Stimulated activated CD4-positive, alpha-beta T cell treated with anti-CD3 and anti-CD28 coated beads, Interleukin-15, amount 100 ng/mL, for 1 hour (primary cell): ENCODE measurements at places on chromosomes 3 and 15.
A peak's percentile ranks its signal among the peaks of the same experiment; 100 is the strongest.

GRCh38 chr15:35622641-35623340 is 76.8 kb upstream of the DPH6 start:
- DNase-seq, result no peak

DNA sequence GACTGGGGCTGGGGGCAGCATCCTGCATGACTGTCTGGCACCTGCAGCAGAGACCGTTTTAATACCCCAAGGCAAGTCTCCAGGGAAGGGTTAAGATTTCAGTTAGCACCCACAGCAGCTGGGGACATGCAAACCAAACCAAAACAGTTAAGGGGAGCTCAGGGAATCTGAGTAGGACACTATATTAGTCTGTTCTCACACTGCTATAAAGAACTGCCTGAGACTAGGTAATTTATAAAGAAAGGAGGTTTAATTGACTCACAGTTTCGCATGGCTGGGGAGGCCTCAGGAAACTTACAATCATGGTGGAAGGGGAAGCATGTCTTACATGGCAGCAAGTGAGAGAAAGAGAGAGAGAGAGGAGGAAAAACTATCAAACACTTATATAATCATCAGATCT is 25.3 kb downstream of the GALNT15 start:
- no peak for DNase-seq

DNA sequence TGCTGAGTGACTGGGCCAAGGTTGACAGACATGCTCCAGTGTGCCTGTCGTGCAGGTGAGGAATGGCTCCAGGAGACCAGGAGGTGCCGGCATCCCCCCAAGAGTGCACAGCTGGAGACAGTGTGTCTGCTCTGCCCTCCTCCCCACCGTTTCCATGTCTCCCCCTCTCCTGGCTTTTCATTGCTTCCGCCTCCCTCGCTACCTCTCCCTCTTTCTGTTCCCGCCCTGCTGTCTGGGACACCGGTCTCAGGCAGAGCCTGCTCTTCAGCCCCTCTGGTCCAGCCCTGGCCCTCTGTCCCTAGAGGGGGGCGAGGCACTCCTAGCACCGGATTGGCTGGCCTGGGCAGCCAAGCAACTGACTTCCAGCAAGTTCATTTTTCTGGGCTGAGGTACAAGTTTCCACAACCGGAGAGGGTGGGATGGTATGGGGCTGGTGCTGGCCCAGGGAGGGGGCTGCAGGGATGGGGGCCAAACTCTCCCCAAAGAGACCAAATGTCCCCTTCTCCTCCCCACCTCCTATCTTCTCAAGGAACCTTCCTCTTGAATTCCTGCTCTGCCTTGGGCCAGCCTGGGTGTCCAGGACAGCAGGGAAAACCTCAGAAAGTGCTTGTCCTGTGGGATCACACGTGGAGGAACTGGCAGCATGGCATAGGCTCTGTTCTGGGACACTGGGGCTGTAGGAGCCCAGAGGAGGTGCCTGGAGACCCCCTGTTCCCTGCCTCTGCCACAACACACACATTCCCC is 32.6 kb downstream of the PRKCD start:
- no peak for DNase-seq

GRCh38 chr15:48060396-48060795 is 60.4 kb upstream of the SLC24A5 start:
- no peak for DNase-seq

DNA sequence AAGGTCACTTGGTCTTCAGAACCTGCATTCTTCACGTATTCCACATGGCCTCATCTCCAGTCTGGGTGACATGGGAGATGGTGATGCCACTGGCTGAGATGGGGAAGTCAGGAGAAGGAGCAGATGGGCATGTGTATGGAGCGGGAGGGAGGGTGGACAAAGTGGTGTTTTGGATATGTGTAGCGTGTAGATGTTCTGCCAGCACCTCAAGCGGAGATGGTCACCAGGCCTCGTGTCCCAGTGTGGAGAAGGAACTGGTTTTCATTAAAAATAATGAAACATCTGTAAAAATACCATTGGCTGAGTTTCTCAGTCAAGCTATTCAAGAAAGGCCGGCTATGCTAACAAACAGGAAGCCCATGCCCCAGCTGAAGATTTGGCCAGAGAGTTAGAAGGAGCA is 26.2 kb downstream of the LARP6 start:
- DNase-seq, result no peak

- DNase-seq, result no peak
These were observed 124.8 kb upstream of the NR2E3 start for GRCh38 chr15:71685420-71685993.

DNA sequence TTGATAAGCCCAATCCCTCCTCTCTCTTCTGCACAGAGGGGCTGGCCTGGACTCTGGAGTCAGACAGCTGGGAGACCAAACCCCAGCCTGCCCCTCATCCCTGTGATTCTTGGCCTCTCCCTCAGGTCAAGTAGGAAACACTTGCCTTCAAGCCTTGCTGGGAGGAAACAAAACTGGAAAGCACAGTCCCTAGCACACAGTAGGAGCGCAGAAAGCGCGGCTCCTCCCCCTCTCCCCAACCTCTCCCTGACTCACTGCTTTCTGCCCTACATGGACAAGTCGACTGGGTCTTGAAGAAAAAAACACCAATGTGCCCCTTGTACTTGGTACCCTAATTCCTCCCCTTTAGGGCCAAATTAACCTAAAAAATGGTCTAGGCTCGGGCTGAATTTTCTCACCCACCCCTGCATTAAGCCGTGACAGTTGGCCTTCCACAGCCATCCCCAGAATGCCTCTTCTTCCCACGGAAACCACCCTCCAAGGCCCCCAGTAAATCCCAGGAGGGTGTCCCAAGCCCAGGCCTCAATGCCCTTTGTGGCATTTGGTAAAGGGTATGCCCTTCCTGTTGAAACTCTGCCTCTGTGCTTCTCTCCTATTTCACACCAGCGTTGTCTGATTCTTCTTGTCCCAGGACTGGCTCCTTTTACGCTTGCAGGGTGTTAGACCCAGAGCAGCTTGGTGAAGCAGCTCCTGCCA is 11.3 kb upstream of the RAF1 start:
- no peak for DNase-seq

- no peak for DNase-seq
These were observed 1.8 kb upstream of the IGF1R start for GRCh38 chr15:98646546-98647025.

GRCh38 chr15:80405554-80405850 is 1.3 kb downstream of the ARNT2 start:
- no peak for DNase-seq

- DNase-seq, result no peak
These were observed 3.3 kb downstream of the SCAMP2 start for GRCh38 chr15:74869726-74870407.

DNA sequence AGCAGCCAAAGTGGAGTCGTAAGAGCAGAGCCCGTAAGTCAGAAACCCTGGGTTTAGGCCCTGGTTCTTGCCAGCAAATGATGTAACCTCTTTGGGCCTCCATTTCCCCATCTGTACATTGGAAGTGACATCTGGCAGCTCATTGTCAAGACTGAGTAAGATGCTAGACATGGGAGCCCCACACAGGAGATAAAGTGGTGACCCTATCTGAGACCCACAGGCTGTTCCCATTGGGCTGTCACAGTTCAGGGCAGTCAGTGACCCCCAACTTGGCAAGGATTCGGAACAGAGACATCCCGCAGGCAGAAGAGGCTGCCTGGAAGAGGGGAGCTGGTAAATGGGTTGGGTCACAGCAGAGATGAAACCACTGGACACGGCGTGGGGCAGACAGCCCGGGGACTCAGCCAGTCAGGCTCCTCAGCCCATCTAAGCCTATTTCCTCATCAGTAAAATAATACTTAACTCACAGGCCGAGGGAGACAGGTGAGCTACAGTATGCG is 1.8 kb downstream of the CLN6 start:
- no peak for DNase-seq

- DNase-seq, result no peak
These were observed 158.1 kb downstream of the GABRB3 start for GRCh38 chr15:26614734-26615133.

DNA sequence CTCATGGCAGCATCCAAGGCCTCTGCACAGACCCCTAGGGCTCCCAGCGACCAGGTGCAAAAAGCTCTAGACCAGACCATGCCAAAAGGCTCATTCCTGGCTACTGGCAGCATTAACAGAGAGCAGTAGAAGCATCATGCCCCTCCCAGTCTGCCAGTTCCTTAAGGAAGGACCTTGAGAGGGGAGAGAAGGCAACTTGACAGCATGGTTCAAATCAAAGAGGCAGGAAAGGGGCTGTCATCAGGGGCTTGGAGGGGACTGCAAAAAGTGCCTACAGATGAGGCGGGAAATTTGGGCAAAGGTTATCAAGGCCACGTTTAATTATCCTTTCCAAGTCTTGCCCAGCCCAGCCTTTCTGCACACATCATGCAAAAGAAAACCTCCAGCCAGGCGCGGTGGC is 64.7 kb downstream of the SSUH2 start:
- DNase-seq, result no peak

DNA sequence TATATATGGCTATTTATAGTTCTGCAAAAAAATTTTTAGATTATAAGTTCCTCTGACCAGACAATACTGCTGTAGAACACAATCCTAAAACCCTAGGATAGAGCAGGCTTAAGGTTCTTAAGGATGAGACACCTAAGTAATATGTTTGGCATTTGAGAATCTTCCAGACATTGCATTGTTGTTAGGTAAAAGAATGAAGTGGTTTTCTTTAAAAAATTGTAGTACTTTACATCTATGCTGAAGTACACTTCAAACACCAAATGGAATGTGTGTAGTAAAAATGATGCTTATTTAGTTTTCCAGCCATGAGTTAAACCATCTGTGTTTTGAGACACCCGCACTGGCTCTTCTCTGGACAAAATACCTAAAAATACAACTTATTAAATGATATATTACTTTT is 857.7 kb downstream of the OTOL1 start:
- no peak for DNase-seq

- no peak for DNase-seq
These were observed 31.6 kb downstream of the PRKCD start for GRCh38 chr3:53192608-53193007.

GRCh38 chr15:90004671-90005070 is 3.5 kb downstream of the ZNF710 start:
- DNase-seq, result no peak

DNA sequence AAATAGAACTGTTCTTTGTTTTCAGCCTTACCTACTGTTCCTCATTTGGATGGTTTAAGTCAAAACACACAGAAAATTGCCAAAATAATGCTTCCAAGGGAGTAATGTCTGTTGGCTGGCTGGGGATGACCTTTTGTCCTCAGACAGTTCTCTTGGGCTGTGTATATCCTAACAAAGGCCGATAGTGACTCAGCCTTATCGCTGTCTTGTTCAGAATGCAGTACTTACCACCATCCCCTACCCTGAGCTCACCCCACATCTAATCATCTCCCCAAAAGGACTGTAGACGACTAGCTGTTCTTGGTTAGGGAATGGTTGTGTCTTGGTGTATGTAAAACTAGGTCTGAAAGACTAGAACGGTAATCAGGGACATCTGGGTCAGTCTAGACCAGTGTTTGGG is 35.0 kb downstream of the RAB11A start:
- no peak for DNase-seq

- DNase-seq, result no peak
These were observed 61.4 kb upstream of the CD47 start for GRCh38 chr3:108152274-108152673.

DNA sequence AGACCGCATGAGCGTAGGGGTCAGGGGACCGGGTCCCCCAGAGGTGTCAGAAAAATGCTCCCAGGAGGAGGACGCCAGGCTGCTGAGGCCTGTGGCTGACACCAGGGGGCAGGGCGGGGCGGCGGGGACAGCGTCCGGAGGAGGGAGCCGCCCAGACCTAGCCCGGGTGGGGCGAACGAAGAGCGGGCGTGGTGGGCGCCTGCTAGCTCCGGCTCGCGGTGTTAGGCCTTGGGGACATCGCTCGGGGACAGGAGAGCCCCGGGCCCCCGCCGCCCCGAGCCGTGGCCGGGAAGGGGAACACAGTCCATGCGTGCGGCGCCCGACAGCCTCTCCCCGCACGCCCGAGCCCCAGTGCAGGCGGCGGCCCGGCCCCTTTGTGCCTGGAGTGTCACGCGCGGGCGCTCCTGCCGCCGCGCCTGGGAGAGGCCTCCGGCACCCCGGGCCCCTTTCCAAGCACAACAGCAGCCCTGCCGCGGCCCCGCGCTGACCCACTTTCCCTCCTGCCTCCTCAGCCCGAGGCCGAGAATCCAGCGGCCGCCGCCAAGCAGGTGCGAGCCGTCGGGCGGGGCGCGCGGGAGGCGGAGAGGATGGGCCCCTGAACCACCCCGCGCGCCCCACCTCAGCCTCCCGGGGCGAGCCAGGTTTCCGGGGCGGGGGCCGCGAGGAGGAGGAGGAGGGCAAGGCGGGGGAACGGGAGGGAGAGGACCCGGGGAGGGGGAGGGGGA is 111.0 kb upstream of the KLF13 start:
- DNase-seq, result peak; percentile 81

GRCh38 chr3:36372534-36372935 is 7.8 kb upstream of the STAC start:
- no peak for DNase-seq

GRCh38 chr15:67746450-67746849 is 78.9 kb upstream of the SKOR1 start:
- no peak for DNase-seq

DNA sequence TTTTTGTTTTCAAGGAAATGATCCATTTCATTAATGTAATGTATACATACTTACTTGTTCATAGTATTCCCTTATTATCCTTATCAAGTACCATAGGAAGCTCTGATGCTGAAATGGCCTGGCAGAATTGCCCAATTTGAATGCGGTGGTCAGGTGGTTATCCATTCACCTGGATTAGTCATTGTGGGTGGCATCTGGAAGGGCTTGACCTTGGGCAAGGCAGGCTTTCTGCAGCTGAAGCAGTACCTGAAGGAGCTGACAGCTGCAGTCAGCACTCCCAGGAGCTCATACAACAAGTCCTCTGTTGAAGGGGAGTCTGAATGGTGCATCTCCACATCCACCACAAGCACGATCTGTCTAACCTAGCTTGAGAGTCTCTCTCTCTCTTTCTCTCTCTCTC is 12.2 kb upstream of the IQCF5 start:
- no peak for DNase-seq

DNA sequence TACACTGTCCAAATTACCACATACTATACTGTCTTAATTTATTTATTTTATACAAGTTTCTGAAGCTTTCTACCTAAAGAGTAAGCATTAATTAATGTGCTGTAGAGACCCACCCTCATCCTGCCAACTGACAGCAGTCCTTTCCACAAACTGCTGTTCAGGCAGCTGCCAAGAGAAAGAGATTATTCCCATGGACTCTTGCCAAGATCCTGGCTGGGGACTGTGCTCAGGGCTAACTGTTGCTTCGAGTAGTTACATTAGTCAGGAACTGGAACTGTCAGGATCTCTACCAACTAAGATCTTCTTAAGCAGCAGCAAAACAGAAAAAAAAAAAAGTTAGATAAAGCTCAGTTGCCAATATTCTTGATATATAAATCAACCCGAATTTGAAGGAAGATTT is 398.8 kb downstream of the MECOM start:
- DNase-seq, result no peak
